ENCODE measurements at places on chromosomes 11 and 22.

DNA sequence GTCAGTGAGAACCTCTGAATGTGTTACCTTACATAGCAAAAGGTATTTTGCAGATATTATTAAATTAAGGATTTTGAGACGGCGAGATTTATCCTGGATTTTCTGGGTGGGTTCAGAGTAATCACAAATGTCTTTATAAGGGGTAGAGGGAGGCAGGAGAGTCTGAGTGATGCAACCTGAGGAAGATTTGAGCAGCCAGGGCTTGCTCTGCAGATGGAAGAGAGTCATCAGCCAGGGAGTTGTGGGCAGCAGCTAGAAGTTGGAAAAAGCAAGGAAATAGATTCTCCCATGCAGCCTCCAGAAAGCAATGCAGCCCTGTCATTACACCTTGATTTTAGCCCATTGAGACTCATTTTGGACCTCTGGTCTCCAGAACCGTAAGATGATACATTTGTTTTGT lies 4.1 kb upstream of the WDR74 start:
- DNase-seq: no peak

GRCh38 chr11:28383456-28383855 lies 275.3 kb downstream of the METTL15 start:
- no peak for DNase-seq

GRCh38 chr11:118129471-118130172 lies 23.0 kb downstream of the SCN4B start:
- no peak for DNase-seq

DNA sequence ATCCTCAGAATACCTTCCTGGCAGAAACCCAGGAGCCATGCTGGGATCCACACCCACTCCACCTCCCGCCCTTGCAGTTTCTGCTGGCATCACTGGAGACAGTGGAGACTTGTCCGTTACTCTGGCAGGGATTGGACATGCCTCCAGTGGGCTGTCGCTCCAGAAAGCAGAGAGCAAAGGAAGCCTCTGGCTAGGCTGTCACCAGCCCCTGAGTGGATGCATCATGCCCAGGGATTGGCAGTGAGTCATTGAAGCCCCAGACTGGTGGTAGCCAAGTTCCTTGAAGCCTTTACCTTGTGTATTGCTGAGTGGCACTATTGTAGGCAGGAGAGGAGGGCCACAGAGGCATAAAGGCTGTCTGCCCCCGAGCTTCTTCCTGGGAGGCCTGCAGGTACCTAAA lies 34.8 kb upstream of the E2F8 start:
- peak; percentile 7 for DNase-seq

GRCh38 chr11:110337570-110338193 lies 41.3 kb upstream of the RDX start:
- DNase-seq: peak; percentile 32

GRCh38 chr11:6419009-6419631 lies at the start of gene APBB1:
TSS of gene APBB1 (minus strand) at chr11:6419094. CDS start at chr11:6411347, 7,747 bp downstream.
- peak; percentile 52 for DNase-seq

DNA sequence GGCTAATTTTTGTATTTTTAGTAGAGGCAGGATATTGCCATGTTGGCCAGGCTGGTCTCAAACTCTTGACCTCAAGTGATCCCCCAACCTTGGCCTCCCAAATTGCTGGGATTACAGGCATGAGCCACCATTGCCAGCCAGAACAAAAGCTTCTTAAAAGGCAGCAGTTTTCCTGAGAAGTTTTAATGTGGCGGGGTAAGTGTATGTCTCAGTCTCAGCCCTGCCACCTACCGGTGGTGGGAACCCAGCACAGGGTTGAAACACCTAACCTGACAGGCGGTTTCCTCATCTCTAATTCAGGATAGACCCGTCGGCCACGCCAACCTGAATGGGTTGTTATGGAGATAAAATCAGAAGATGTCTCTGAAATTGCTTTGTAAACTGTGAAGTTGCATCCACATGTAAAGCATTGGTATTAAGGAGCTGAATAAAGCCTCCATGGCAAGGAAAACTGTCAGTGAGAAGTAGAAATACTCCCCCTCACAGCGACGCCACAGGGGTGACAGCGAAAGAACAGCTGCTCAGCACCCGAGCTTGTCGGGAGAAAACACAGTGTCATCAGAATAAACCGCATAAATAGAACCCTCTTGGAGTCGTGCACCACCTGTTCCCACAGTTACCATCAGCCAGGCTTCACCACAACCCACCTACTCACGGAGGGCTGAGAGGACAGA lies 165.9 kb upstream of the NCAM1 start:
- DNase-seq: peak; percentile 97

- DNase-seq: no peak
Measured at GRCh38 chr11:116579031-116579653, 193.6 kb downstream of the BUD13 start.

DNA sequence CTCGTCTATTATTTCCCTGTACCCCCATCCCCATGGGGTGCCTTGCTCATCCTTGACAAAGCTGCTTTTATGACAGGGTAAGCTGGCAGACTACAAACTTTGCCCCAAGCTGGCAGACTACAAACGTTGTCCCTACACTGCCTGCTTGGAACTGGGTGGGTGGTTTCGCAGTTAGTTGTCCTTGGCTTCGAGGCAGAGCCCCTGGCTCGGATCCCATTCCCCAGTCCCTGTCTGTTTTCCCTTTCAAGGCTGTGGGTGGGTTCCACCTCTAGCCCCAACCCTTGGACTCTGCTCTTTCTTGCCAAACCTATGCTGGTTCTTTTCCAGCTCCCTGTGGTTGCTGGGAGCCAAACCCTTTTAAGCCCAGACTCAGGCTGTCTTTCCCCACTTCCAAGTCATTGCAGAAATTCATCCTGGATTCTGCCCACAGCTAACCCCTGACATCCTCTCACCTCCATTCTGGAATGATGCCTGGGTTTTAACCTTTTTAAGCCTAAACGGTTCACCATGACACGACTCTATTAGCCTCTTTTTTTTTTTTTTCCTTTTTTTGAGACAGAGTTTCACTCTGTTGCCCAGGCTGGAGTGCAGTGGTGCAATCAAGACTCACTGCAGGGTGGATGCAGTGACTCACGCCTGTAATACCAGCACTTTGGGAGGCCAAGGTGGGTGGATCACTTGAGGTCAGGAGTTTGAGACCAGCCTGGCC lies 9.2 kb upstream of the RBM14 start:
- DNase-seq: peak; percentile 45

- no peak for DNase-seq
Measured at GRCh38 chr22:35616043-35616442, 1.1 kb downstream of the MB start.

DNA sequence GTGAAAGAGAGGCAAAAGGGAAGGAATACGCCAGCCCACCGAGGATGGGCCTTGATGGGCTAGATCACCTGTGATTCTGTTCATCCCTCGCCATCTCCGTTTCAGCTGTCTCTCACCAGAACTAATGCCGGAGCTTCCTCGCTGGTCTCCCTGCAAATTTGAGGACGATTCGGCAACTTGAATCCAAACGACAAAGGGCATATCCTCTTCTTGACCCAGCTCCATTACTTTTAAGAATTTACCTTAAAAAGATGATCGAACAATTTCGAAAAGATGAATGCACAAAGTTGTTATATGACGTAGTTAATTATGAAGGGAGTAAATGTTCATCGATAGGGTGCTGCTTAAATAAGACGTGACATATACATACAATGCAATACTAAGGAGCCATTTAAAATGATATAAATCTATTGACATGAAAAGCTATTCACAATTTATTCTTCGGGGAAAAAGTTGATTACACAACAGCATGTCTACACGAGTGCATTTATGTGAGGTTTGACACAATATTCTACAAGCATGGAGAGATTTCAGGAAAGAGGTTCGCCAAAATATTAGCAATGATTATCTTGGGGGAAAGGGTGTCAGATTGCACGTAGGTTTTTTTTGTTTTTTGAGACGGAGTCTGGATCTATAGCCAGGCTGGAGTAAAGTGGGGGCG lies 937 bp upstream of the FAM168A start:
- no peak for DNase-seq

GRCh38 chr11:99281331-99281730 lies 260.6 kb downstream of the CNTN5 start:
- no peak for DNase-seq

DNA sequence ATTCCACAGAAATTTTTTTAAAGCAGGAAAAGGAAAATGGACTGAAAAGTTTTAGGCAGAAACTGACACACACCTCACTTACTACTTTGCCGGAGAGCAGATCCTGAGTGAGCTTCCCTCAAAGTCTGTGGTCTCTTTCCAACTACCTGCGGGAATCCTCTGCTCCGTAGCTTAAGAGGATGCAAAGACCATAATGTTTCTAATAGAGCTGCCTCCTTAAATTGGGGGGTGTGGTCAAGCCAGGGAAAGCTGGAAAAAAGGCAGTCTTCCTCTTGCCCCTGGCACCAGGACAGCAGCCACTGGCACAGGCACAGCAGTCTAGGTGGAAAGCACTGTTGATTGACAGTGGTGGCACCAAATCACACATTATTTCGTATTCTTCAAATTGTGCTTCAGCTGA lies at the start of gene ETS1:
Gene ETS1, minus strand, starts transcription at position 144 of the 400 bp plus-strand sequence. CDS start 14,428 bp downstream, outside the sequence.
- no peak for DNase-seq

- peak; percentile 7 for DNase-seq
Measured at GRCh38 chr11:87125257-87125656, 87.5 kb downstream of the TMEM135 start.

- DNase-seq: peak; percentile 82
Measured at GRCh38 chr11:10309163-10310093, 4.6 kb downstream of the ADM start.

DNA sequence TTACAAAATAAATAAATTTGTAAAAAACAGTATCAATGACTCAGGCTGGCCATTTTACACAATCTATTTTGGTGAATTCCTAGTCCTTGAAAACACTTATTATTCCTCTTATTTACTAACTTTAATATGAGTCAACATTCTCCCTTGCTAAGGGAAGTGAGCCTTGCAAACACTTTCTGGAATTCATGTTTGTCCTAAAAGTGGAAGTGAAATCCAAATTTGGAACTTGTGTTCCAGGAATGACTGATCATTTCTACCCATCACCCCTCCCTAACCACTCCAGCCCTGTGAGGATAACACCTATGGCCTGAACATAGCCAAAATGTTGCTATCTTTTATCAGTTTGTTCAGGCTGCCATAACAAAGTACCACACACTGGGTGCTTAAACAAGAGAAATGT lies 83.1 kb downstream of the OR5AK2 start:
- DNase-seq: peak; percentile 29

- DNase-seq: peak; percentile 57
Measured at GRCh38 chr11:62574363-62575071, 826 bp upstream of the EEF1G start.

DNA sequence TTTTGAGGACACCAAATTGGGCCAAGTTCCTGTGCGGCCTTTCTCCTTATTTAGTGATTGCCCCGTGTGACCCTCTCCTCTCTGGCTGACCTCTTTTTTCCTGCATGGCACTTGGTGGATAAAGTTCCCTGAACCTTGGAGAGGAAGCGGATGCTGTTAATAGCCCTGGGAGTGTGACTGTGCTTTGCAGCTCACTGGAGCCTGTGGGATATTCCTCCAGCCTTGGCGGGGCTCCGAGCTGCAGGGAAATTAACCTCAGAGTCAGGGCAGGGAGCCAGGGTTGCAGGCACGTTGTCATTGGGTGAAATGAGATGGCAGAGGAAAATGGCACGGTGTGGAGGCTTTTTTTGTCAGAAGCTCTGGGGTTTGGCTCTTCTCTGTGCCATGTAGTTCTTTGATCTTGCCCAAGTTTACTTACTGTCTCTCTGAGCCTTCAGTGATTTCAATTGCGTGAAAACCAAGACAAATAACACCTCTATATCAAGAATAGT lies 965 bp downstream of the OR9Q1 start:
- DNase-seq: peak; percentile 91

DNA sequence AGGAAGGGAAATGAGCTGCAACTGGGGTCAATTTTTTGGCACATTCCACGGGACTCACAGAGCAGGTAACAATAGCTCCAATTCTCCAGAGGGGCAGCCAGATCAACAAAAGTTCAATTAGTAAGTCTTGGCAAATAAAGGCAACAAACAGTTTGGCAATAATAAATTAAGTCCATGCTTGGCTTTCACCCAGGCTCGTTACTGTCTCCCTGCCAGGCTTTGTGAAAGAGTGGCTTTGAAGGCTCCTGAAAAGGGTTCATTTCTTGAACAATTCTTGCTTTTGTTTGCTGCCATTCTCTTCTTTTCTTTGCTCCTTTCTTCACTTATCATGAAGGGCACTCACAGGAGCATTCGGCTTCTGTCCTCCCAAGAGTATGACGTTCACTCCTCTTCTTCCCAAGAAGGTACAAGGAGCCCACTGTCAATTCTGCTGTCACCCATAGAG lies 123.3 kb downstream of the APIP start:
- DNase-seq: no peak

- DNase-seq: no peak
Measured at GRCh38 chr22:32850591-32851517, 49.3 kb downstream of the TIMP3 start.

GRCh38 chr22:36365020-36365411 lies 22.8 kb downstream of the MYH9 start:
- DNase-seq: peak; percentile 83

DNA sequence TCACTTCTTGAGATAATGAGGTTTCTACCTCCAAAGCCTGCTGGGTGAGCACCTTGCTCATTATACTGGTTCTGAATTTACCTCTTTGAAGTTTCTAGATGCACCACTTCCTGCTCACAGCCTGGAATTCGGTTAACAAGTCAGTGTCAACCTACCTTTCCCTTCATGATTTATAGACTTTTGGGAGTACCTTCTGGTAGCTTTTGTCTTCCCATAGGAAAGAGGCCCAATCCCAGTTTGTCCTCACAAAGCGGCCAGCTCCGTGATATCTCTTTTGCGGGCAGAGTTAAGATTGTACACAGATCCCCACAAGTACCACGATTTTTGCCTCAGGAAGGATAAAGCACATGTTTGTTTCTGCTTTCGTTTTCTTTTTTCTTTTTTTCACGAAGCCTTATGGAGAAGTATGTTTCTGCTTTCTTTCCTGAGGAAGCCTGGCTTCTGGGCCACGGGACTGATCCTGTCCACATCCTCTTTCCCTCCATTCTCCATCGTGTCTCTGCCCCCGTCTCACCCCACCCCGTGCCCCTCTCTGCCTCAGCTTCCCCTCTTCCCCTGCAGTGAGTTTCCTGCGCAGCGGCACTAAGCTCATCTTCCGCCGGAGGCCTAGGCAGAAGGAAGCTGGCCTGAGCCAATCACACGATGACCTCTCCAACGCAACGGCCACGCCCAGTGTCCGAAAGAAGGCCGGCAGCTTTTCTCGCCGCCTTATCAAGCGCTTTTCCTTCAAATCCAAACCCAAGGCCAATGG lies 5.7 kb upstream of the HINFP start:
- no peak for DNase-seq
